A549 treated with ZK216348 at 1 μM for 4 hours (cell line): ENCODE measurements at places on chromosomes 2 and 18. TPM values are rescaled to one million over a fixed set of nuclear protein-coding genes. Genes with fewer than 3 reads are reported as not detected.

RASGRP3 gene
- total RNA-seq, result 0.41 to 1.6 TPM (median 0.61 TPM) in 5 replicates

TMEFF2 gene
- total RNA-seq, result 0.33 to 0.85 TPM (median 0.38 TPM) in 5 replicates

SP140L gene
- 3.3 to 4.7 TPM (median 3.5 TPM) in 5 replicates for total RNA-seq

CARF gene
- total RNA-seq, result 1.2 to 1.9 TPM (median 1.4 TPM) in 5 replicates

ASXL2 gene
- total RNA-seq, result 9.0 to 21.7 TPM (median 12.7 TPM) in 5 replicates

CTLA4 gene
- total RNA-seq, result not detected in 5 replicates

IL18R1 gene
- 0.49 to 1.2 TPM (median 0.82 TPM) in 5 replicates for total RNA-seq

WDR12 gene
- 59.4 to 86.1 TPM (median 70.7 TPM) in 5 replicates for total RNA-seq

SPATA3 gene
- total RNA-seq, result not detected in 5 replicates

LIMS3 gene
- total RNA-seq, result not detected in 5 replicates

C2orf80 gene
- total RNA-seq, result not detected in 5 replicates

UCN gene
- total RNA-seq, result 1.3 to 2.5 TPM (median 1.6 TPM) in 5 replicates

PSMA8 gene
- not detected in 5 replicates for total RNA-seq

G6PC2 gene
- not detected in 5 replicates for total RNA-seq

VAMP8 gene
- 14.1 to 23.2 TPM (median 16.8 TPM) in 5 replicates for total RNA-seq

KCNIP3 gene
- 1.1 to 2.5 TPM (median 2.1 TPM) in 5 replicates for total RNA-seq

FAM98A gene
- 61.7 to 104 TPM (median 67.0 TPM) in 5 replicates for total RNA-seq

CNDP1 gene
- total RNA-seq, result not detected in 5 replicates

HADHB gene
- total RNA-seq, result 85.7 to 105 TPM (median 99.1 TPM) in 5 replicates

CPO gene
- 0.13 TPM in 1 of 5 replicates, not detected in the others for total RNA-seq

BBS5 gene
- total RNA-seq, result 4.2 to 6.2 TPM (median 6.0 TPM) in 5 replicates

EGR4 gene
- total RNA-seq, result 0.09 to 0.43 TPM (median 0.20 TPM) in 5 replicates

RESP18 gene
- not detected in 5 replicates for total RNA-seq

PRKD3 gene
- total RNA-seq, result 6.7 to 13.9 TPM (median 11.6 TPM) in 5 replicates

ZFP36L2 gene
- 24.4 to 37.7 TPM (median 29.8 TPM) in 5 replicates for total RNA-seq

TMEM247 gene
- total RNA-seq, result not detected in 5 replicates

NIFK gene
- total RNA-seq, result 59.9 to 113 TPM (median 63.9 TPM) in 5 replicates

PDE11A gene
- total RNA-seq, result 0.25 to 1.2 TPM (median 0.46 TPM) in 5 replicates

PFN4 gene
- 1.0 to 1.3 TPM (median 1.1 TPM) in 5 replicates for total RNA-seq

COL3A1 gene
- total RNA-seq, result 0.11 to 0.28 TPM (median 0.15 TPM) in 5 replicates

RAX gene
- total RNA-seq, result not detected in 5 replicates

NOSTRIN gene
- 1.4 to 3.3 TPM (median 1.8 TPM) in 5 replicates for total RNA-seq

ASB18 gene
- not detected in 5 replicates for total RNA-seq

KIAA2012 gene
- not detected in 5 replicates for total RNA-seq

SIGLEC15 gene
- 0.05 to 0.12 TPM in 2 of 5 replicates, not detected in the others for total RNA-seq

SERPINB11 gene
- 0.13 TPM in 1 of 5 replicates, not detected in the others for total RNA-seq

MEIS1 gene
- total RNA-seq, result 1.5 to 2.4 TPM (median 1.8 TPM) in 5 replicates

PLGLB2 gene
- total RNA-seq, result 0.36 to 0.42 TPM in 2 of 5 replicates, not detected in the others
